ENCODE measurements at places on chromosomes 16 and 17. TPM values are rescaled to one million over a fixed set of nuclear protein-coding genes. Genes with fewer than 3 reads are reported as not detected.
A peak's percentile ranks its signal among the peaks of the same experiment; 100 is the strongest.

DNA sequence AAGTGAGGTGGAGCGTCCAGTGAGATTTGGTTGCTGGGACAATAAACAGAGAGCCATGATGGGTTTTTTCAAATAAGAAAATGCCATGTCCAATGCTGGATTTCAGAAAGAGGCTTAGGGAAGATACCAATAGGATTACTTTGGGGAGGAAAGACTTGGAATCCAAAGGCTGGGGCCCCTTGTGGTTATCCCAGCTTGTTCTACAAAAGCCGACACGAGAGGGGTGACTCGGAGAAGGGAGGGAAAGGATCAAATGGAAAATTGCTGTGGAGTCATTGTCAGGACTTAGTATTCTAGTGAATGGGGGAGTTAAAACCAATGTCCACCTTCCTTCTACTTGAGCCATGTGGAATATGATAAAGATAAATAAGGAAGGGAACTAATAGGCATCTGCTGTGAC is 305.5 kb downstream of the SOX9 start:
- no peak overlapping the region for H3K27ac ChIP-seq
- no peaks in the 10 kb centered on the region for H3K36me3 ChIP-seq
- no peaks in the 10 kb centered on the region for H3K4me1 ChIP-seq
- H3K27me3 ChIP-seq = no peaks in the 10 kb centered on the region
- H3K4me3 ChIP-seq = no peak overlapping the region

GRCh38 chr17:77684803-77685798 is 273.4 kb upstream of the TNRC6C start:
- H3K27ac ChIP-seq = no peak overlapping the region
- H3K36me3 ChIP-seq = no peaks in the 10 kb centered on the region
- H3K4me1 ChIP-seq = no peaks in the 10 kb centered on the region
- no peak overlapping the region for H3K4me3 ChIP-seq

- H3K27ac ChIP-seq = no peak overlapping the region
- H3K36me3 ChIP-seq = no peaks in the 10 kb centered on the region
- no peak overlapping the region for H3K4me3 ChIP-seq
- H3K4me1 ChIP-seq = no peaks in the 10 kb centered on the region
These were observed 83.9 kb upstream of the HSBP1 start for GRCh38 chr16:83723901-83724300.

- peaks cover 25% of the 10 kb centered on the region for H3K27me3 ChIP-seq
- DNase-seq = peak; percentile 4
- H3K4me1 ChIP-seq = peaks cover 51% of the 10 kb centered on the region
- no peak overlapping the region for H3K4me3 ChIP-seq
- peak overlapping the region; percentile 96 for H3K27ac ChIP-seq
These were observed 3.8 kb upstream of the BAHCC1 start for GRCh38 chr17:81391293-81391935.

GRCh38 chr17:77304051-77304745 is 163.4 kb downstream of the SEC14L1 start:
- H3K4me3 ChIP-seq = no peak overlapping the region
- DNase-seq = no peak
- H3K4me1 ChIP-seq = no peaks in the 10 kb centered on the region
- no peaks in the 10 kb centered on the region for H3K36me3 ChIP-seq

DNA sequence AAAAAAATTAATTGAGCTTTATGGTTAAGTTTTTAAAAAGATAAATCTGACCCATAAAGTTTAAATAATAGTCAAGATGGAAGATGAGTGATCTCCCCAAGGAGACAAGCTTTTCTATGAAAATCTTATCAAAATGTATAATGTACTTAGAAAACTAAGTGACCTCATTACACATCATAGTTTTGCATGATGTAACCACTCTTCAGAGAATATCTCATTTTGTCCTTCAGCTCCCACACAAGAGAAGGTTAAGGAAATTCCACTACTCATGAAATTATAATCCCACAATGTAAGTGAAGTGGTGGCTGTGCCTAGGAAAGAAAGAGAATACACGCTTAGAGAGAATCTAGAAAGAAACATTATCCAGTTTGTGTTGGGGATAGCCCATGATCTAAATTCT is 14.3 kb downstream of the STAT3 start:
- H3K27me3 ChIP-seq = no peaks in the 10 kb centered on the region
- no peak for DNase-seq
- no peaks in the 10 kb centered on the region for H3K36me3 ChIP-seq
- no peak overlapping the region for H3K27ac ChIP-seq
- peaks cover 23% of the 10 kb centered on the region for H3K4me1 ChIP-seq

DNA sequence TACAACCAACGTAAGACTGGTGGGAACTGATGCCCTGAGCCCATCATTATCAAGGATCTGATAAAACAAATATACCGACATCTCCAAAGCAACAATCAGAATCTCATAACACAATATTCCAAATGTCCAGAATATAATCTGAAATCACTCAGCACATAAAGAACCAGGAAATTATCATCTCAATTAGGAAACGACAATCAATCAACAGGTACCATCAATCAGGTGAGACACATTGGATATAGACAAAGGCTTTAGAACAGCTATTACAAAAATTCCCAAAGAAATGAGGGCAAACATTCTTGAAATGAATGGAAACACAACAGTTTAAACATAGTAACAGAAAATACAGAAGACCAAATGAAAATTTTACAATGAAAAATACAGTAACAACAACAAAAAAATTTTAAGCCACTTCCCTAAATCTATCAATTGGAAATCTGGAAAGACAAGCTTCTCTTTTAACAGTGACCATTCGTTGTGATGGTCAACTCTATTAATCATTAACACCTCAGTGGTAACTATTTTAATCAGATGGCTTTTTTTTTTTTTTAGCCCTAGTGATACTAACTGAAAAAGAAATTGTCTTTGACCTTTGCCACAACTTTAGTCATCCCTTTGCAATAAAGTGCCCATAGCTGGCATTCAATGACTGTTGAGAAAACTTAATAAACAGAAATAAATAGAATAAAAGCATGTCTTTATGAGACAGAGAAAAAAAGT is 70.4 kb downstream of the USP32 start:
- no peak for DNase-seq
- H3K4me1 ChIP-seq = no peaks in the 10 kb centered on the region
- no peaks in the 10 kb centered on the region for H3K36me3 ChIP-seq
- H3K27me3 ChIP-seq = no peaks in the 10 kb centered on the region
- no peak overlapping the region for H3K4me3 ChIP-seq

- DNase-seq = no peak
- no peaks in the 10 kb centered on the region for H3K4me1 ChIP-seq
- H3K36me3 ChIP-seq = no peaks in the 10 kb centered on the region
- no peak overlapping the region for H3K27ac ChIP-seq
- no peak overlapping the region for H3K4me3 ChIP-seq
These were observed 15.8 kb downstream of the DRC3 start for GRCh38 chr17:17988427-17988945.

GRCh38 chr16:87652799-87653198 is 50.5 kb downstream of the JPH3 start:
- no peaks in the 10 kb centered on the region for H3K4me1 ChIP-seq
- H3K27ac ChIP-seq = no peak overlapping the region
- no peak for DNase-seq
- no peak overlapping the region for H3K4me3 ChIP-seq
- no peaks in the 10 kb centered on the region for H3K36me3 ChIP-seq

The KRT31 gene
- total RNA-seq = not detected

The PCYT2 gene
- 57.6 TPM for total RNA-seq

The SRR gene
- total RNA-seq = 5.9 TPM

The ZNRF1 gene
- total RNA-seq = 26.3 TPM

Measured in upper lobe of left lung (tissue), 6 donors.